Muscle of leg (tissue), 16 donors: ENCODE measurements at places on chromosomes 12 and 14. TPM values are rescaled to one million over a fixed set of nuclear protein-coding genes. Genes with fewer than 3 reads are reported as not detected.

Gene CLEC4A
- polyA plus RNA-seq: 1.8 TPM

Gene STK38L
- polyA plus RNA-seq: 21.9 TPM

Gene POU6F1
- 7.0 TPM for polyA plus RNA-seq

Gene IL31
- polyA plus RNA-seq: not detected

Gene MARCHF9
- polyA plus RNA-seq: 9.8 TPM

DNA sequence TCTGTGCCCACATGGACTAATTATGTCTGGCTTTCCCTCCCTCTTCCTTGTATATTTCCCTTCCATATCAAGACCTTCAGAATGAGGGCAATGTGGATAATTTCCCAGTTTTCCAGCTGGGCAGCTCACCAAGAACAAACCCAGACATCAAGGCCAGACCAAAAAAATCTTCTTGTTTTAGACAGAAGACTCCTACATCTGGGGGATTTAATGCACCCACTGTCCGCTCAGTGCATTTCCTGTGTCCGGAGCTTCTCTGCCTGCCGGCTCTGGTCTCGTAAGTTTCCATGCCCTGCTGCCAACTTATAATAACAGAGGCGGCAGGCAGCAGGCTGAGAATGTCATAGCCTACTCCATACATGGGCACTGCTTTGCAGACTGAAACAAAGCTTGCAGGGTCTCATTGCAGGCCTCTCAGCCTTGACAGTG is 207.2 kb upstream of the BCL2L14 start:
- peak; percentile 86 for DNase-seq

DNA sequence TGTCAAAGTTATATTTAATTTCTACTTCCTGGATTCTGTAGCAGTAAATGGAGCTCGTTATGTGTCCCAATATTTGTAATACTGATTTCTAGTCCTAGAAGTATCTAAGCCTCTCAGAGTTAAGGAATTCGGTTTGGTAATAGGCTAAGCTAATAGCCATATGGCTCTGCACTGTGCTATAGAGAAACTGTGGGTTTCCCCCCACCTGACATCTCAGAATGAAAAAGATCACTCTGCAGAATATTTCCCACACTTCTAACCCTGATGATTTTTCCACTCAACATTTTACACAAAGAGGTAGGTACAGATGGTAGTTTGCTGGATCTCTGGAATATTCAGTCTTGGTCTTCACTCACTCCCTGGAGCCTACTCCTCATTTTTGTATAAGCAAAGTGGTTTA is 71.2 kb downstream of the BORCS5 start:
- no peak for DNase-seq

DNA sequence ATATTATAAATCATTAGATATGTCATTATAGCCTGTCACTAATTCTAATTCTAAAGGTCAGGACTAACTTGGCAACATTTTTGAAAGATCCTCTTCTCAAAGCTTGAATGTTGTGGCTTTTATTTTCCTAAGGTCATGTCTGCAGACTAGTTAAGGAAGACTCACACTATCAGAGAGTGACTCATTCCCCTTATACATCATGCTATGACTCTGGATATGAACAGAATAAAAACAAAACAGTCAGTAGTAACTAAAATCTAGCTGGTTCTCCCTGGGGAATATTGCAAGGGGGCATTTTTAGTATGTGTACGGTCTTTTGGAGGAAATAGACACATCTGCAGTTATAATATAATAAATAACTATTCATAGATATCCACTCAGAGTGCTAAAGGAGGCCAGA is 170.6 kb downstream of the SLC2A13 start:
- DNase-seq: no peak

- DNase-seq: peak; percentile 75
Observed at GRCh38 chr12:81078469-81079196, 754 bp downstream of the ACSS3 start.

DNA sequence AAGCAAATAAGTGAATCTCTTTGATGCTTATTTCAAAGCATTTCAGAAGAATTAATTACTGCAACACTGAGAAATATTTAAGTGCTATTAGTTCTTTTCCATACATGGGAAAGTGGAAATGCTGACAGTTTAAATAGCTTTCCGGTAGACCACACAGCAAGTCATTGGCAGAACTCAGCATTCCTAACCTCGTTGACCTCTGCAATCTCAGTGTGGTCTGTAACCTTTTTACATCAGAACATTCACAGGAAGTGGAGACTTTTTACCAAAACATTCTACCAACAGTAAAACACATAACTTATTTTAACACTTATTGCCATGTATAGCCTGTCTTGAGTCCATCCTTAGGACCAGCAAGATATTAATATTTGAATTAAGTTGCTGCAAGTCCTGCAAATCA is 249.5 kb upstream of the DCN start:
- DNase-seq: peak; percentile 37

DNA sequence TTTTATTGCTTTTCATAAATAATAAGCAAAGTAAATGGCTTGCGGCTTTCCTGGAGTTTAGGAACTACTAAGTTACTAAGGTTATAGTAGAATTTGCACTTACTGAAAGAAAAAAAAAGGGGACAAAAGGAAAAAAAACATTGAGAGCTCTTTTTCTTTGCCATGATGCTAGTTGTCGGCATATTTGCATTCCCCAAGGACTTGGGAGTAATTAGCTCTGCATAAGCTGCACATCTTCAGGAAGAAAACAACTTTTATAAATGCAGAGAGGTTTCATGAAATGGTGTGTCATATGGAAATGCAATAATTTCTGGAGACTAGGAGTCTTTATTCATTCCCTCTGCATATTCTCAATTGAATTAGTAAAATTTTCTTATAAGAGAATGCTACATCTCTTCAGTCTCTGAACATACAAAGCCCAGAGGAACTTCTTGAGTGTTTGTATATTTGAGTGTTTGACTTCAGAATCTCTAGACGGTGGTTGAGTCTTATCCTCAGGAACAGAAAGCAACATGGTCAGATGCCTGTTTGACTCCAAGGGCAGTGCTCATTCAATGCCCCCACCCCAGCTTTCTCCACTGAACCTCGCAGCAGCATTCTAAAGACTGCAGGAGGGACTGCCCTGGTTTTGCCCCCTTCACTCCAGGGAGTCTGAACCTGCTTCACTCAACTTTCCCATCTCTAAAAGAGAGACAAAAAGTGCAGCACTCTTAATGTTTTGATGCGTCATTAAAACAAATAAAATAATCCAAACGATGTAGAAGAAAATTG is 158.9 kb upstream of the EEA1 start:
- no peak for DNase-seq

DNA sequence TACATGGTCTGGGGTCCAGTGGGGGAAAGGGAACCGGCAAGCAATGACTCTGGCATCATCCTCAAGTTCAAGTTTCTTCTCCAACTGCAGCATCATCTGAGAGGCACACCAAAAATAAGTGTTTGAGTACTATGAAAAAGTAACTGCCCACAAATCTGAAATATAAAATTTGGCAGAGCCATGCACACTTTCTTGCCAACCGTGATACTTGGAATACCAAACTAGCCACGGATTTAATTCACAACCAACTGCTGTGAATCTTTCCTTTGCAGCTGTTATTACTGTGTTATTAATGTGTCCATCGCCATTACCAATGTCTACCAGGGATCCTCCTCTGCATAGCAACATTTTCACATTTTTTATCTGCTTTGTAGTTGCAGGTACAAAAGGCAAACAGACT is 74.6 kb downstream of the GXYLT1 start:
- DNase-seq: peak; percentile 75

GRCh38 chr12:18951218-18951617 is 178.3 kb upstream of the PLEKHA5 start:
- DNase-seq: no peak

- DNase-seq: no peak
Observed at GRCh38 chr12:118436002-118436730, 59.8 kb downstream of the SUDS3 start.

DNA sequence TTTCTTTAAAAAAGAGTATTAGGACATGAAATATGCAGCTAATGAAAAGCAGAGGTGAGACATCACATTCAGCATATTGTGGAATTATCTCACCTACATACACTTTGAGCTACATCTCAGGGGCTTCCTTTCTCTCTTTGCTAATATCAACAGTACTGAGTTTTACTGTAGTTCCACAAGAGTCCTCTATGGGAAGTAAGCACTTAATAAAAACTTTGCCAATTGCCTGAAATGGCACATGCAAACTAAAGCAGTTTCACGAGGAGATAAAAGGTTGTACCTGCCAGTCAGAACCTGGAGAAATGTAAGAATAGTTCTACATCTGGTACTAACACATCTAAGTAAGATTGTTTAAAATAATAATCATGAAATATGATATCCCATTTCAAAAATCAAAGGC is 73.5 kb upstream of the GPHB5 start:
- DNase-seq: peak; percentile 52

DNA sequence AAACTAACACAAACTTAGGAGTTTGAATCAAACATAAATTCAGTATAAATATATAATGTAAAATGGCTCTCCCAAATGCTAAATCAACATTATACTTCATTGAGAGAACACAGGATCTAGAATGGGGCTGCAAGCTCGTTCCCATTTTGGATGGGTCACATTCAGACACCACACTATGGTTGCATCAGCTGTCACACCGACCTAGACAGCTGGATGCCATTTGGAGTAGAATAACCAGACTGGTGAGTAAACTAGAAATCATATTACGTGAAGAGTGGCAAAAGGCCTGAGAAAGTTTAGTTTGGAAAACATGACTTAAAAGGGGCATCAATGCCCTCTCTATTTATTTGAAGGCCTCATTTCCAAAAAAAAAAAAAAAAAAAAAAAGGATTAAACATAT is 430.4 kb downstream of the NPAS3 start:
- no peak for DNase-seq

DNA sequence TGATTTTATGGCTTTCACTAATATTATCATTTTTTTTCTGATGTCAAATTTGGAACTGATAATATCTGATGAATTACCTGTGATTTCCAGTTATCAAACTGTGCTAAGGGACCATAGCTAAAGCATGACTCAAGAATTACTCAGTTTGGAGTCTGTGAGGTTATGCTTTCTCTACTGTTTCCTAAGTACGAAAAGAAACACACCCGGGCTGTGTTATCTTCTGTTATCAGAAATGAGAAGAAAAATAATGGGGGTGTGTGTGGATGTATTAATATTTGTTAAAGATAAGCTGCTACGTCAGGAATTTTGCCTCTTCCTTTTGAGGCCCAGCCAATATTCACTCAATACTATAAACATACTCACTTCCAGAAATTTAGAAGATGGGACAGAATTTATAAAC is 1401.9 kb upstream of the FLRT2 start:
- no peak for DNase-seq

DNA sequence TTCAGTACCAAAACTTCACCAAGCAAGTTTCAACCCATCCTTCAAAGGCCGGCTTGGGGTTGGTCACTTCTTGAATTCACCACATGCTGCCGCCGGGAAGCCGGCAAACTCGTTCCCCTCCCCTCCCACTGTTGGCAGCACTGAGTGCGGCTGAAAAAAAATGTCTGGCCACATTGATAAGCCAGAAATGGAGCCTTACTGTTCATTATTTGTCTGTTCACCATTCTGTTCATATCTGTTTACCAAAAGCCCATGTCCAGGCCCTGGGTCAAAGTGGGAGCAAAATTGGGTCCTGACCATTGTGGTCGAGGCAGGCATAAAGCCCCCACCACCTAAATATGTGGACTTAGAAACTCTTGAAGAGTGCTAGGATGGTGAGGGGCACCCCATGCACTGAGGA is 7.3 kb upstream of the HSP90AA1 start:
- no peak for DNase-seq

DNA sequence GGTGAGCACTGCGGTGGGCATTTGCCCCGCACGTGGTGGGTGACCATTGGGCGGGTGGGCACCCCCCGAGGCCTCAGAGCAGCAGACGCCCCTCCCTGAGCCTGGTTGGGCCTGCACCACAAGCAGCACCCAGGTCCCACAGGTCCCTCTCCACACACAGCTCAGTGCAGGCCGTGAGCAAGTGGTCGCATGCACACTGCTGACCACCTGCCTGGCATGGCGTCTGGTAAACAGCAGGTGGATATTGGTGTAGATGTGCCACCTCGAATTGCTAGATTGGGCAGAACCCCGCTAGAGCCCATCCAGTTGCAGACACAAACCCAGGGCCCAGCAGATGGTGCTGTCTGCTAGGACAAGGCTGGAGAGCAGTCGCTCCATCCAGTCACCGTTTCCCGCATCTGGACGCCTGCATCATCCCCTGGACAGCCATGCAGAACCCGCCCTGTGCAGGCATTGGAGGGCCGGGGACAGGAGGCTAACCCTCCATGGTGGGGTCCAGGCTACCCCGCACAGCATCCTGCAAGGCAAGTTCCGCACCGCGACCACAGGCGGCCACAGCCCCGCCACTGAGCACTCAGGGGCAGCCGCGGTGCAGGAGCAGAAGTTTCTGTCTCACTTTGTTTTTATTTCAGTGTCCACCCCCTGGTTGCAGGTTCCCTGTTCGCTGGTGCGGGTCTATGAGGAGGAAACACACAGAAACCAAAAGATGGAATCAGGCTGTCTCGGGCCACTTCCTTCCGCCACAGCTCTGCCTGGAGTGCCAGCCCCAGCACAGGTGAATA is 45.6 kb upstream of the RIMBP2 start:
- DNase-seq: peak; percentile 38
